Sigmoid colon (tissue), 7 donors: ENCODE measurements at places on chromosomes 11 and 22. TPM values are rescaled to one million over a fixed set of nuclear protein-coding genes. Genes with fewer than 3 reads are reported as not detected.

SLC22A25 gene
- total RNA-seq, result not detected

TTC38 gene
- total RNA-seq, result 38.5 TPM

OR8G1 gene
- not detected for total RNA-seq

GUCY1A2 gene
- total RNA-seq, result 2.8 TPM

DRD4 gene
- total RNA-seq, result not detected

CABP4 gene
- 1.5 TPM for total RNA-seq
